ENCODE measurements at places on chromosomes 16 and 17. TPM values are rescaled to one million over a fixed set of nuclear protein-coding genes. Genes with fewer than 3 reads are reported as not detected.

DNA sequence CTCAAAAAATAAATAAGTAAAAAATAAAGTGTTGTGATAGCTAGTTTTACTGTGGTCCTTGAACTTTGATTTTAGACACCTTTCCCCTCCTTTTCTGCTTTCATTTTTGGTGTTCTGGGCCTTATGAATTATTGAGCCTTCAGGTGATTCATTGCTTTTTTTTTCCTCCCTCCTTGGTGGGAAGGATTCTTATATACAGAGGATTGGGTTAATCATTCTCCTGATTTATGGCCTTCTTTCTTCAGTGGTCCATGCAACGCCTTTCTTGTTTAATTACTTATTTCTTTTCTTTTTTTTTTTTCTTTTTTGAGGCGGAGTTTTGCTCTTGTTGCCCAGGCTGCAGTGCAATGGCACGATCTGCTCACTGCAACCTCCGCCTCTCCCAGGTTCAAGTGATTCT, 8.0 kb upstream of the MYL4 start:
- DNase-seq, result no peak

The FA2H gene
- not detected for total RNA-seq

- peak; percentile 59 for DNase-seq
Measured at GRCh38 chr17:29563816-29564215, 3.0 kb downstream of the ABHD15 start.

- DNase-seq, result no peak
Measured at GRCh38 chr16:11047057-11047456, 102.7 kb downstream of the CLEC16A start.

The ITGAL gene
- total RNA-seq, result 6.8 TPM

- DNase-seq, result no peak
Measured at GRCh38 chr16:54239456-54239855, 47.1 kb downstream of the IRX3 start.

DNA sequence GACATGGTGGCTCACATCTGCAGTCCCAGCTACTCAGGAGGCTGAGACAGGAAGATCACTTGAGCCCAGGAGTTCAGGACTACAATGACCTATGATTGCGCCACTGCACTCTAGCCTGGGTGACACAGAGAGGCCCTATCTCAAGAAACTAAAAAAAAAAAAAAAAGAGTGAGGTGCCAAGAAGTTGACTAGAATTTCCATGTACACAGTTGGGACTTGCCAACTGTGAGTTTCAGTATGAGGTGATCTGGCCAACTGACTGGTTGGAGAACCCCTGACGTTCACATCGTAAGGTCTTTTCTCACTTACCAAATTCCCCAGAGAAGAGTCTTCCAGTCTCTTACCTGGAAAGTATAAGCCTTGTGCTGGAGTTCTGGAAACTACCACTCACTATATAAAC, 3.1 kb upstream of the MED11 start:
- no peak for DNase-seq

DNA sequence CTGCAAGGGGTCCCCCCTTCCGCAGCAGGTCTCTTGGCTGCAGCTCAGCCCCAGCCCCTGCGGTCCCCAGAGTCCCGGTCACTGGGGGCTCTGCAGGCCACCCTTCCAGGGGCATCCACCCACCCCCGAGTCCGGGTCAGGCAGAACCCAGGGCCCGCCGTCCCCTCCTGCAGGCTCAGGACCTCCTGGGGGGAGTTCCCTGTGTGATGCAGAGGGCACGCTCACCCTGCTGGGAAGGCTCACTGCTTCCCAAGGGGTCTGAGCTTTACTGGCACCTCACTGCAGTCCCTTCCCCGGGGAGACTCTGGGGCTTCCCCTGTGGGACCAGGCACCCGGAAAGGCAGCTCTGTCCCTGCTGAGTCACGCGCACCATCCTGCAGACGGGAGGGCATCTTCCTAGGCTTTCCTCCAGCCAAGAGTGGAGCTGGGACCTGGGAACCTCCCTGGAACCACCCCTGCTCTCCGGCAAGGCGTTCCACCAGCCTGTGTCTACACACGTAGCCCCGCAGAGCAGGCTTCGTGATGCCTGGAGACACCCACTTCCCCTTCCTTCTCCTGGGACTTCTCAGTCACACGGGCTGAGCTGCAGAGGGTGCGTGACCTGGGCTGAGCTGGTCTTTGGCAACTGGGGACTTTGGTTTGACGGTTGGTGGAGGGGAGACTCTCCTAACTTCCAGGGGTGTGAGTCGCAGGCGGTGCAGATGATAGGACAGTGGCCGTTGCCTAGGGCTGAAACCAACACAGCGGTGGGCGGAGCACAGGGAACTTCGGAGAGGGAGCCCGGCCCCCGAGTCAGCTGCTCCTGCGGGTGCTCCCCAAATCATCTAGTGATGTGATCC, 23.4 kb downstream of the SLC25A10 start:
- no peak for DNase-seq

DNA sequence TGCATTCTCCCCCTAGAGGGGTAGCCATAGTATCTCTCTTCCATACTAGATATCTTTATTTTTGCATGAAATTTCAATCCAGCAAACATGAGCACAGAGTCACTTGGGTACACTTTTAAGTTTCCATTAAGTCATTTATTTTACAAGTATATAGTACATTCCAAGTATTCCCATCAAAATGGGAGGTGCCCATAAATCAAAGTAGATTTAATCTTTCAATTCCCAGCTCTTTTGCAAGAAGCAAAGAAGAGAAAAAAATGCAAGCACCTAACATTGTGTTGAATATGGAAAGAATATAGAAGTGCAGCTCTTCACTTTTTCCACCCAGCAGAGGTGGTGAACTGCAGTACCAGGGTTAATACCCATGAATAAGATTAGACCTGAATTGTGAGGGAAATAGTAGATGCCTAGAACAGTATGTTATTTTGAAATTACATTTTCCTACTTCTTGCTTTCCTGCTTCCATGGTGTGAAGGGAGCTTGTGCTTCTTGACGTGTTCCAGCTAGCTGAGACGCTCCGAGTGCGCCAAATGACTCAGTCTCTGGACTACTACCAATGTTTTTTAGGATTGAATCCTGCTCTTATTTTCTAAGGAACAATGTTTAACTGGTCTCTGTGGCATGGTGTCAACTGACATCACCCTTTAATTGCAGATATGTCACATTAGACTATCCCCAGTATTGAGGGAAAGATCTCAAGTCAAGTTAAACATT, 151.1 kb upstream of the MAF start:
- DNase-seq, result no peak

DNA sequence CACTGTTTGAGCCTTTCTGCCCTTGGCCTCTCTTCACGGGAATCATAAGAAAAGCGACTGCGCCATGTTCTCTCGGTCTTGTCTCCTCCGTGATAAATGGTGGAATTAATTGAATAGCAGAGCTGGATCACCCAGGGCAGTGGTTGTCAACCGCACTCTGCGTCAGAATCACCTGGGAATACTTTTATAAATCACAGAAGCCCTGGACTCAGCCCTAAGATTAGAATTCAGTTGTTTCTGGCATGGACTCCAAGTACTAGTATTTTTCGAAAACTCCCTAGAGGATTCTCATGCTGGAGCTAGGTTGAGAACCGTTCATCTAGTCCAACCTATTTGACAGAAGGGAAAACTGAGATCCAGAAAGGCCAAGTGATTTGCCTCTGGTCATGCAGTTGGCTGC, 64.1 kb downstream of the SPACA3 start:
- DNase-seq, result no peak

DNA sequence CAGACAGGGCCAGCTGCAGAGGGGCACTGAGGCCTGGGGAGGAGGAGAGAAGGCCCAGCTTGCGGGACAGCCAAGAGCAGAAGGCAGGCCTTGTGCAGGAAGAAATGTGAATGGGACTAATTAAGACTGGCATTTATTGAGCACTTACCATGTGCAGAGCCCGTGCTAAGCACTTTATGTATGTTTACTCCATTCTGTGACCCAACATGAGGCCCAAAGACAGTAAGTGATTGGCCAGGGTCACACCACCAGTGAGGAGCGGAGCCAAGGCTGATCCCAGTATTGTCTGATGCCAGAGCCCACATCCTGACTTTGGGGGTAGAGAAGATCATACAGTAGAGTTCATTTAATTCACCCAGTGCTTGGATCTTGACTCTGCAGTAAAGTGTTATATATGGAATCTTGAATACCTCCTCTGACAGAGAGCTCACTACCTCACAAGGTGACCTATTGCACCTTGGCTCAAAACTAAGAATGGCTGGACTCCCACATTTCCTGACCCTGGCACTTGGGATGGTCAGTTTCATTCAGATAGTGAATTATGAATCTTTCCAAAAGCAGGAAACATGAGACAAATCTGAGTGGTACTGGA, 13.6 kb downstream of the KATNB1 start:
- no peak for DNase-seq

The TTLL6 gene
- total RNA-seq, result not detected

The HSDL1 gene
- total RNA-seq, result 23.1 TPM

- no peak for DNase-seq
Measured at GRCh38 chr16:56675685-56676210, 6.1 kb downstream of the MT1H start.

GRCh38 chr17:75031972-75032719, 14.6 kb downstream of the ATP5PD start:
- DNase-seq, result peak; percentile 87

DNA sequence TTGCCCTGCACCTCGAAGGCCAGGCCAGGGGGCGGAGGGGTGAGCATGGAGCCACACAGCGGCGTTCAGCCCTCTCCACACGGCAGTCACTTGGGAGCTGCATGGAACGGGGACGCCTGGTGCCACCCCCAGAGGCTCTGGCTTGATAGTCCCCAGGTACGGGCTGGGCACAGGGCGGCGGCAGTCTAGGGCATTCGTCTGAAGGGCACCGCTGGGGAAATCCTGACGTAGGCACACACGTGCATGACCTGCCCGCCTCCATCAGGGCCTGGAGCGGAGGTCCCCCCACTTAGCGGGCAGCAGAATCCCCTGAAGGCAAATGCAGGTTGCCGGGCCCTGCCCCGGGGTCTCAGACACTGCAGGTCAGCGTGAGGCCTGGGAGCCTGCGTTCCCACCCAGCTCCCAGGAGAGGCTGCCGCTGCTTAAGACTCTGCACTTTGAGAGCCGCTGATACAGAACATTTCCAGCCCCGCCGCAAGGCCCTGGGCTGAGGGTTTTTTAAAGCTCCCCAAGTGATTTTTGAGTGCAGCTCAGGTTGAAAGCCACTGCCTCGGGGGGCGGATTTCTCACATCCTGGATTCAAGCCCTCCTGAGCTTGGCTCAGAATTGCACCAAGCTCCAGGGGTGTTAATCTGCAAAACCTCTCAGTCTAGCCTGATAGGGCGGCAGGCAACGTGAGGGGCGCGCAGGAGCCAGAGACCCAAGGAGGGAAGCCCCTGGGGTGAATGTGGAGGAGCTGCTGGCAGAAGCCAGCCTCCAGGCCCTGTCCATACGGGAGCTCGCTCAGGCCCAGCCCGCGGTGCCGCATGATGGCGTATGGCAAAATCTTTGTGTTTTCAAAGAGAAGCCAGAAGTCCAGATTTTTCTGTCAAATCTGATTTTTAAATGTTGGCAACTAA, 182.3 kb upstream of the GSE1 start:
- DNase-seq, result no peak

The TSNAXIP1 gene
- 1.1 TPM for total RNA-seq

DNA sequence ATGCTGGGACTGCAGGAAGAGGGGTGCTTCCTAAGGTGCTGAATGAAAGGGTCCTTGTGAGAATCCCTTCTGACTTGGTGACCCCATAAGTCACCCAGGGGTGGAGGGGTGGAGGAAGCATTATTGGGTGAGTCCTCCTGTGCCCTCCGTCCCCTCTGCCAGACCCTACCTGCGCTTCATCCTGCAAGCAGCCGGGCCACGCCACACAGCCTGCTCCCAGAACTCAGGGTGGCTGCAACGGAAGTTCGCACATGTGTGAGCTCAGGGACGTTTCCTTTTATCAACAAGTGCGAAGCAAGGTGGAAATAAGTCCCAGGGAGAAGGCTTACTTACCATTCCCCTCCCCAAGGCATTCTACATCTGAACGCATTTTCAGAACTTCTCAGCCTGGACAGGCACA, 40.9 kb downstream of the COX4I1 start:
- no peak for DNase-seq

- no peak for DNase-seq
Measured at GRCh38 chr17:71850812-71851211, 270.0 kb upstream of the SOX9 start.

DNA sequence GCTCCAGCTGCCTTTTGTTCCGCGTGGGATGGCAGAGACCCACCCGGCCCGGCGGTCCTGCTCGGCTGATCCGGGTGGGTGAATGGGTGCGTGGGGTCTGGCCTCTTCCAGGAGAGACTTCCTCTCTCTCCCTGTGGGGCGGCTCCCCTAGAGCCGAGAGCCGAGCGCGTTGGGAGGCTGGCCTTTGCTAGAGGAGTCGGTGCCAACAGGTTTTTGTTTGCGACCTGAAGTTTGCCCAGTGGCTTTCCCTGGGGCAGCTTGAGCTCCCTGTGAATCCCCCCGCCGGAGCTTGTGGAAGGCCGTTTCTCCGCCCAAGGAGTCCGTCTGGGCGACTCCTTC, 970 bp downstream of the EPN2 start:
- peak; percentile 89 for DNase-seq

DNA sequence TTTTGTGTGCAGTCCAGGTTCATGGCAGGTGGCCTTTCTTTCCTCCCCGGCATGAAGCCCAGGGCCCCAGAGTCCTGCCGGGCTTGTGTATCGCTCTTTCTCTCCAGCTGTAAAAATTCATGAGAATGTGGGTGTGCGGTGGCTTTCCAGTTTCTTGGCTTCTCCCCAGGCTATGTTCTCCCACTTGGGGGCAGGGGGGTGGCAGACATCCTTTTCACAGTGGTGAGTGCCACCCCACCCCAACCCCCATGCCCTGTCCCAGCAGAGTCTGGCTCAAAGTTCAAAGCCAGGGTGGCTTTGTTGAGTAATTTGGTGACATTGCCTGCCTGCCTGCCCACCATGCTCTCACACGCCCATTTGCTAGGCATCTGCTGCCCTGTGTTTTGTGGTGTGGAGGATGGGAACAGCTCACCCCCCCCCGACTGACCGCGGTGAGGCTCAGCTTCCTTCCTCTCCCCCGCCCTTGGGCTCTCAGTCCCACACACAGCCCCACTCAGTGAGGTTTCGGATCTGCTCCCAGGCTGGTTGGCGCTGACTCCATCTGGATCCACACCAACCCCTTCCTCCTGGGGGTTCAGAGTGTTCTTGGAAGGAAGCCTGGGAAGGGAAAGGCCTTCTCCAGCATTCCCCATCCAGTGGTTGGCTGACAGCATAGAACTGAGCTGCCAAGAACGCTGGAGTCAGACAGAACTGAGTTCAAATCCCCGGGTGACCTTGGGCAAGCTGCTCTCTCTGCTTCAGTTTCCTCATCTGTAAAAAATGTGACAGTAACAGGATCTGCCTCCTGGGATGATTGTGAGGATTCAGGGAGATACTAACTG, 36.0 kb downstream of the CHD9 start:
- peak; percentile 93 for DNase-seq

GRCh38 chr16:68105611-68106010, 20.4 kb downstream of the NFATC3 start:
- DNase-seq, result no peak

DNA sequence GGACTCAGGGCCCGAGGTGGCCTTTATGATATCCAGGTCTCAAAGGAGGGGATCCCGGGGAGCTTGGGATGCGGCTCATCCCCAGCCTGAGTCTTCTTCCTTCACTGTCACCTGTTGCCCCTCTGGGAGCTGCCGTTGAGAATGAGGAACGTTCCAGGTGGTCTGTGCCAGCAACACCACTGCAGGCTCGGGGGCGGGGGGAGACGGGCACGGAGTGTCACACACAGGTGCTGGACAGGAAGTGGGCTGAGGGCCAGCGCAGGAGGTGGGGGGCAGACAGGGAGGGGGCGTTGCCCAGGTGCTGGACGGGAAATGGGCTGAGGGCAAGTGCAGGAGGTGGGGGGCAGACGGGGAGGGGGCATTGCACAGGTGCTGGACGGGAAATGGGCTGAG, 28.2 kb downstream of the METRNL start:
- no peak for DNase-seq

Measured in mesenteric fat pad (tissue), 1 donor.